Keratinocyte (primary cell): ENCODE measurements at places on chromosomes 2 and 18. TPM values are rescaled to one million over a fixed set of nuclear protein-coding genes. Genes with fewer than 3 reads are reported as not detected.

GPBAR1 gene
- polyA plus RNA-seq = 0.10 to 0.18 TPM (median 0.12 TPM) in 3 replicates

DNA sequence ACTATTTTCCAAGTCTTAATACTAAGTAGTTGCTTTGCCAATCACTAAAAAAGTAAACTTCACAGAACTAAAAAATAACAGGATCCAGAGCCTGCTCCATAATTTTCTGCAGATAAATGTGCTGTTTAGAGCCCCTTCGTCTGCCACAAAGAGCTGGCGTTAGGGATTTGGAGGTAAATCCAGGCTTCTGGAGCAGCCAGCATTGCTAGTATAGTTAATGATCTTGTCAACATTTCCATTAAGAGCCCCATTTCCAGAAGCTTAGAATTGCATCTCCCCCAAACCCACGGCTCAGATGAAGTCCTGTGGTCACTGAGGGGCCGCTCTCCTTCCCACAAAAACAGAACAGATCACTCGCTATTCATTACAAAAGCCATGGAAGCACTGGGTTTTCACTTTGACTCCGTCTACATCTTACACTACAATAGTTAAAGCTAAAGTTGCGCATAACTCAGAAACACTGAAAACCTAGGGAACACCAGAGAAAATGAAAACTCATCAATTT, 41.9 kb downstream of the ZNF516 start:
- no peak for DNase-seq

TMEM247 gene
- not detected in 3 replicates for polyA plus RNA-seq

DNA sequence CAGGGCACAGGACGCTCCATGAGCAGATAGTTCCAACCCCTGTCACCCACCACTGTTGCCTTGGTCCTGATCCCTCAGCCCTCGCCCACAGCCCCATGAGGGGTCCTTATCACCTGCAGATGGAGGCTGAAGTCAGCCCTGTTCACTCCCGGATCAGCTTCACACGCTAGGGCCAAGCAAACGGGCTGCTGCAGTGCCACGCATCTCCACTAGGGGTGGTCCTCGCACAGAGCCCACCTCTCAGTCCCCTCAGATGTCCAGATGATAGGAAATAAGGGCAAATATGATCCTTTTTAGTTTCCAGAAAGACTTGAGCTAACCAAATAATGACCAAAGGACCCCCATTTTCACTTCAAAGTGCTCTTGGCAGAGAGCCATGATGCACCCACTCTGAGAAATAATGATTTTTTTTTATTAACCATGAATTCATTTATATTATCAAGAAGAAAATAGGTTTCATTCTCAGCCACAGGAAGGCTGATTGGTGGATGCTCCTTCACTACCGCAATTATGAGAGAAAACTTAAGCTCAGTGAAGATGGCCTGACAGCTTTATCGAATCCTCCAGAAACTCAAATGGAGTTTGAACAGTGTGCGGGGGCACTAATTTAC, 71.9 kb upstream of the KLHL29 start:
- DNase-seq = no peak

- DNase-seq = no peak
Observed at GRCh38 chr2:33064349-33064801, 117.6 kb downstream of the LTBP1 start.

DNA sequence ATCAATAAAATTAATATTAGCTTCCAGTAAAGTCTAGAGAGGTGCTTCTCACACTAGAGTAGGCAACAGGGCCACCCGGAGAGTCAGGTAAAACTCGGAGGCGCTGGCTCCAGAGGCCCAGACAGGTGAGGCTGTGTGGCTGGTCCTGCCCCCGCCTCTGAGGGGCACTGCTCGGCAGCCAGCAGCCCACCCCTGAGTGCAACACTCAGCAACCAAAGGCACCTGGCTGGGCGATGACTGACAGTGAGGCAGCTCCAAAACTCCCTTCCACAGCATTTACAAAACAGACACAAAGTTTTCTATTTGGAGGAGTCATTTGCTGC, 138.8 kb upstream of the ID2 start:
- no peak for DNase-seq

GRCh38 chr18:55251254-55251971, 292.2 kb upstream of the CCDC68 start:
- DNase-seq = no peak

FHOD3 gene
- 6.9 to 13.1 TPM (median 7.7 TPM) in 3 replicates for polyA plus RNA-seq

DNA sequence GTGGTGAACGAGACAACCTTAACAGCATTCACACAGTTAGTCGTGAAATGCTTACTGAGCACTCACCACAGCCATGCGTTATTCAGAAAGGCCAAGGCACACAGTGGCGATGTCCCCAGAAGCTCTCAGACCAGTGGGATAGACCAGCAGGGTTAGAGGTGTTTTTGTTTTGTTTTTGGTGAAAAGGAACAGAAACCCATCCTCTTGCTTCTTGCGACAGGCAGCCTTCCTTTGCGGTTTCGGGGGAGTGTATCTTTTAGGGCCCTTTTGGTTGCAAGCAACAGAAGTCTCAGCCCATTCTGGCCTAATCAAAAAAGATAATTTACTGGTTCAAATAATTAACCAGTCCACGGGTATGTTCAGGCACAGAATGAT, 4.7 kb downstream of the GNLY start:
- no peak for DNase-seq

GRCh38 chr2:75466708-75467311, 93.9 kb downstream of the EVA1A start:
- no peak for DNase-seq

COLEC12 gene
- polyA plus RNA-seq = not detected in 3 replicates

DNA sequence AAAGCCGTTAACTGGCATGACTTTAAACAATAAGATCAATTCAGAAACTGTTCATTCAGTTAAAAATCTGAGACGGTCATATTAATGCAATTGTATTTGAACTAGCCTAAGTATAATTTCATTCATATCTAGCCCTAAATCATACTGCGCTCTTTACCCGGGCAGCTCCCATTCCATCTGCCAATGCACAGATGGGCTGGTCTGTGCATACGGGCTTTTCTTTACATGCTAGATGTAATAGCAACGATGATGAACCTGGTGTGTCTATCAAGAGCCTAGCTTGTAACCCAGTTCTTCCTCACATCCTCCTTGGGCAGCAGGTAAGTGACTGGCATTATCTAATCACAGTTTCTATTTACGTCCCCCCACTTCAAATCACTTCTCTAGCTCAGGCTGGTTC, 631.5 kb upstream of the KLHL29 start:
- DNase-seq = no peak

- no peak for DNase-seq
Observed at GRCh38 chr18:75226956-75227316, 16.3 kb downstream of the TSHZ1 start.

GRCh38 chr18:55244546-55244945, 285.3 kb upstream of the CCDC68 start:
- no peak for DNase-seq
